ENCODE measurements at places on chromosomes 2 and 18.

DNA sequence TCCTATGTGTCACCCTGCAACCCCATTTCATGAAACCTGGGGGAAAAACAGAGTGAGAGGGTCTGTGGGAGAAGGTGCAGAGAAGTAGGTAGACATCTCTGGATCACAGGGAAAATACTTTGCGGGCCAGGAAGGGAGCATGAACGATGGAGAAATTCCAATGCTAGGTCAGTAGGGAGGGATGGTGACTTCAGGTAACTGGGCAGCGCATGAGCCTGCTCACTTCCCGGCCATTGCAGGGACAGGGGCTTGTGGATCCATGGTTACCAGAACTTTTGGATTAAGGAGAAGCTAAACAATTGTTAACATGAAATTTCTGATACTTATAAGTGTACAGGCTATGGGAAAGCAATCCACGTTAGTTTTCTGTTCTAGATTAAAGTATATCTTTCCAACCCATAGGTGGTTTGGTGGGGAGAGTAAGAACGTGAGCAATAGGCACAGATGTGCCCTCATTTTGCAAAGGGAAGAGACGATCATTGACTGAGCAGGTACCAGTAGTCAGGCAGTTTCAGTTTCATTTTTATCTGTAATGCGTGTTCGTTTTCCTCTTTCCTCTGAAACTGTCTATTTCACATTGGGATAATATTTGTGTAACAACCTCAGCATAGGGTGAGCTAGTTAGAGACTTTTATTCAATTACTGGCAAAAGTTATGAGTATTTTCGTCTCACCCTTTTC, 65.0 kb downstream of the NYAP2 start:
- DNase-seq: no peak

GRCh38 chr2:152223977-152224376, 48.4 kb upstream of the STAM2 start:
- DNase-seq: no peak

GRCh38 chr18:27723168-27723567, 453.8 kb downstream of the CDH2 start:
- DNase-seq: no peak

DNA sequence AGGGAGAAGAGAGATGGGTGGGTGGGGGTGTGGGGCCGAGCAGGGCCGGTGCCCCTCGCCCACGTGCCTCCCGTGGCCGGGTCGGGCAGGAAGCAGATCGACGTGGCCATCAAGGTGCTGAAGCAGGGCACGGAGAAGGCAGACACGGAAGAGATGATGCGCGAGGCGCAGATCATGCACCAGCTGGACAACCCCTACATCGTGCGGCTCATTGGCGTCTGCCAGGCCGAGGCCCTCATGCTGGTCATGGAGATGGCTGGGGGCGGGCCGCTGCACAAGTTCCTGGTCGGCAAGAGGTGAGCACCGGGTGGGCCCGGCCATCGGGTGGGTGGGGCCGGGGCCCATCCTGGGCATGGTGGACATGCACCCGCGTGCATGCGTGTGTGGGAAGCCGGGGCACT, 21.8 kb downstream of the ZAP70 start:
- no peak for DNase-seq

DNA sequence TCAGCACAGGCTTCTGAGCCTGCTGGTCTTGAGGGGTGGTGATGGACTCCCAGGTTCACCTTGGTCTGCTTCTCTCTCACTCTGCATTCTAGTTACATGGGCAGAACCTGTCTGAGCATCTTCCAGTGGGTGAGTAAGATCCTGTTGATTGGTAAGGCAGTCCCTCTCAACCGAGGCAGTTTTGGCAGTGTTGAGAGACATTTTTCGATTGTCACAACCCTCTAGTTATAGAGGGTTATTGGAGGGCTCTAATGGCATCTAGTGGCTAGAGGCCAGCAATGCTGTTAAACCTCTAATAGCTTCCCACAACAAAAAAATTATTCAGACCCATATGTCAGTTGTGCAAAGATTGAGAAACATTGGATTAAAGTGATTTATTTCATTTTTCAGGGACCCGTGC, 9.3 kb upstream of the MGAT5 start:
- DNase-seq: no peak

GRCh38 chr18:58515175-58515775, 113.6 kb downstream of the ALPK2 start:
- DNase-seq: no peak

GRCh38 chr2:238669581-238670080, 178.3 kb upstream of the TWIST2 start:
- DNase-seq: no peak

DNA sequence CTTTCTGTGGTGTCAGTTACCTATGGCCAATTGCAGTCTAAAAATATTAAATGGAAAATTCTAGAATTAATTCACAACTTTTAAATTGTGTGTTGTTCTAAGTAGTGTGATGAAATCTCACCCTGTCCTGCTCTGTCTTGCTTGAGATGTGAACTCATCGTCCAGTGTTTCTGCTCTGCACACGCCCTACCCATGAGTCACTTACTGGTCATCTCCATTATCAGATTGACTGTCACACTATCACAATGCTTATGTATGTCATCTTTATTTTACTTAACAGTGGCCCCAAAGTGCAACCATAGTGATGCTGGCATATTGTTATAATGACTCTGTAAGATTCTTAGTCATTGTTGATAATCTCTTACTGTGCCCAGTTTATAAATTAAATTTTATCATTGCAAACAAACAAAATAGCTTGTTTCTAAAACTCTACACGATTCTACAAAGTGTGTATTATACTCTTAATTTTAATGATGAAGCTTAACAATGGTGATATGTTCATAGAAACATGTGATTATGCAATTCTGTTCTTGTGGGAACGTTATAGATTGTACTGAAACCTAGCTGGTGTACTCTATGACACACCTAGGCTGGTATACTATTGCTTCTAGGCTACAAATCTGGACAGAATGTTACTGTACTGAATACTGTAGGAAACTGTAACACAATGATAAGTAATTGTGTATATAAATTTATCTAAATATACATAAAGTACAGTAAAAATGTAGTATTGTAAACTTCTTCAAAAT, 1086.8 kb upstream of the PIK3C3 start:
- DNase-seq: no peak

- no peak for DNase-seq
Measured at GRCh38 chr18:32899819-32900218, 127.0 kb upstream of the KLHL14 start.

DNA sequence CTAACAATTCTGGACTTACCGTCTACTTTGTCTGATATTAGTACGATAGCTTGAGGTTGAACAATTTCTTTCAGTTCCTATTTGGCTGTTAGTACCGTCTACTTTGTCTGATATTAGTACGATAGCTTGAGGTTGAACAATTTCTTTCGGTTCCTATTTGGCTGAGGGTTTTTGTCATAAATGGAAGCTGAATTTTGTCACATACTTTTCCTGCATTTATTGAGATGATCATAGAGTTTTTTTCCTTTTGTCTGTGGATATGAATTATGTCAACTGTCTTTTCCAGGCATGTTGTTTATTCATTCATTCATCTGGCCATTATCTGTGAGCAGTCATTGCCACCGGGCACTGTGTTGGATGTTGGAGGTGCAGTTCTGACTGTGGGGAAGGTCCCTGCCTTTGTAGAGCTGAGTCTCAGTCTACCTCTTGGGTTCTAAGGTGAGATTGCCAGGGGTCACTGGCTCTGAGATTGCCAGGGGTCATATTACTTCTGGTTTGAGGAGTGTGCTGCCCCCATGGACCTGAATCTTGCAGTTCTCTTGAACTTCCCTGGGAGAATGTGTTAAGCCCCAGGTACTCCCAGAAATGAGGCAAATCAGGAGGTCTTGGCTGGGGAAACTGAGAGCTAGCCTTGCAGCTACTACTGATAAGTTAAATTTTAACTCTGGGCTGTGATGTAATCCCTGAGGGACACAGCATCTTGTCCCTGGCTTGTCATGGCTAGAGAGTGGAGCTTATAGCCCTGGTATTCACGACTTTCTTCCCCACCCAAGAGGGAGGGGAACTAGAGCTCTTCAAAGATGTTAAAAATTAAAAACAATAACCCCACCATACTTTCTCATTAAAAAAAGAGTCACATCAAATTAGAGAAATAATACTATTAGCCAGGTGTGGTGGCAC, 89.1 kb upstream of the MBOAT2 start:
- DNase-seq: no peak

DNA sequence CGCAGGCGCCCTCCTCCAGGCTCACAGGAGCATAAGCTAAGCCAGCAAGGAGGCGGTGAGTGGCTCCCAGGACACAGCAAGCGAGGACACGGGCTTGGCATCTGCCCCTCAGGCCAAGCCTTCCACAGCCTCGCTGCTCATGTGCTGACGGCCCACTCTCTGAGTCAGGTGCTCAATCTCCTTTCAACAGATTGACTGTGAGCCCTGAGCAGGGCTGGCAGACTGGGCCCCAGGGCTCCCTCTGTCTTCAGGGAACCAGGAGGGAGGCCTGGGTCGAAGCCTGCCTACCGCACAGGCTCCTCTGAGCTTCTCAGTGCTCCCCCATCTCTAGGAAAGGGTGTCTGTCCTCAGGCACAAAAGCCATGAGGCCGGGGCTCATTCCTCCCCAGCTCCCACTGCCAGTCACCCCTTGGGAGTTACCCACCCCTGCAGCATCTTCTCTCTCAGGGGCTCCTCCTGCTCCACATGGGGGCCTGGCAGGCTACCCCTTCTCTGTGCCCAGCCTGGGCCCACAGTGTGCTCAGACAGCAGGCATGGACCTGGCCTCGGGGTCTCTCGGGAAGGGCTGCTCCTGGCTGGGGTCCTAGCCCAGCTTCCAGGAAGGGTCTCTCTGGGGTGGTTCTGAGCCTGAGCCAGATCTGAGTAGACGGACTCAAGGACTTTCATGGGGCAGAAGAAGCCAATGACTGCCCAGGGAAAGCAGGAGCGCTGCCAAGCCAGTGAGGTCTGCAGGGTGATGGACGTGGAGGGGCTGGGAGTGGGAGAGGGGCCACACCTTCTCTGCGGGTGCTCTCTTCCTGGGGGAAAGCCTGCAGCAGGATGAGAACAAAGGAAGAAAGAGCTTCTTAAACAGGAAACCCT, 138.0 kb upstream of the GPC1 start:
- DNase-seq: no peak

GRCh38 chr18:3726238-3726951, 276.4 kb downstream of the TGIF1 start:
- no peak for DNase-seq

GRCh38 chr2:15764683-15765011, 173.0 kb downstream of the DDX1 start:
- DNase-seq: no peak

DNA sequence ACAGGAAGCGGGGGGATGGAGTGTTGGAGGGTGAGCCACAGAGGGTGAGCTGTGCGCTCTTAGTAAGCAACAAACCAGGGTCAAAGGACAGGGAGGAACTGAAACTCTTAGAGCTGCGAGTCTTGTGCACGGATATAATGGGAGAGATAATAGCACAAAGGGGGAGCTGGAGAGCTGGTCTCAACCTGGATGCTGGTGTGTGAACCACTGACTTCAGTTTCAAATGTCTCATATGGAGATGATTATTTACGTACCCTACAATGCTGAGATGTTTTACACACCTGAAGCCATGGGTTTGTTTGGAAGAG, 35.9 kb downstream of the PTGR3 start:
- DNase-seq: no peak

DNA sequence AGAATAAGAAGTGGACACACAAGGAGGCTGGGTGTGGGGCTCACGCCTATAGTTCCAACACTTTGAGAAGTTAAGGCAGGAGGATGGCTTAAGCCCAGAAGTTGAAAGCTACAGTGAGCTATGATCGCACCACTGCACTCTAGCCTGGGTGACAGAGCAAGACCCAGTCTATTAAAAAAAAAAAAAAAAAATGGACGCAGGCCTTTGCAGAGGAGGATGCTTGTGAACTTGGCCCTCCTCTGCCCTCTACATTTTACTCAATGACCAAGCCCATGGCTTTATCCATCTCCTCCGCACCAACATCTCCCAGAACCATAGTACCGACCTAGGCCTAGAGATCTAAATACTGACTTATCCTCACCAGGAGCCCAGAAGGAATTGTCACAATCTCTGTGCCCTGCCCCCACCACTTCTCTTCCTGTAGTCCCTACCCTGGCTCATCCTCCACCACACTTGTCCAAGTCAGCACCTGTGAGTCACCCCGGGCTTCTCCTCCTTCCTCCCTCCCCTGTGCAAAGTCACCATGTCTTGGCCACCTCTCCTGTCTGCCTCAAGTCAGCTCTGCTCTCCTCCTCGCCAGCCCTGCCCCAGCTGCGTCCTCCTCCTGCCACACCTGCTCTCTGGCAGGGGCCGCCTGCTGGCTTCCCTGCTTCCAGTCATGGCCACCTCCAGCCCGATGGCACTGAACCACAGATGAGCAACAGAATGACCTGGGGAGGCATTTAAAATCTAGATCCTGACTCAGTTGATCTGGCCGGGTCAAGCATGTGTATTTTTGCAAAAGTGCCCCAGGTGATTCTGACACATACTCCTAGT, 35.8 kb upstream of the ASPRV1 start:
- no peak for DNase-seq

DNA sequence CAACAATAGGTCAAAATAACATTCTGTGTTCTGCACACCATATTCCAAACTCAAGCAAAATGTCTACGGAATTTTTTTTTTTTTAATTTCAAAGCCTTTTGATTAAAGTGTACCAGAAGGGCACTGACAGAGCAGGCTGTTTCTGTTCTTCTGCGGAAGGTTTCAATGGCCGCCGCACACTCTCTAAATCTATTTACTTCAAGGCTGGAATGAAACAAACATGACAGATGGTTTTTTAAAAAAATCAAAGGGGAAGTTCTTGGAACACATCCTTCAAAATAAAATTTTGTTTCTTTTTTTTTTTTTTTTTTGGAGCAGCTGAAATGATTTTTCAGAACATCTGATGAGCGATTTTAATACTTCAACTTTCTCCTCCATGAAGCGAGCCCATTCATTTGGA, 259.1 kb downstream of the TXNL1 start:
- DNase-seq: no peak

GRCh38 chr2:179771791-179772190, 89.6 kb downstream of the ZNF385B start:
- DNase-seq: no peak

- DNase-seq: no peak
Measured at GRCh38 chr2:39636306-39636705, 29.4 kb upstream of the TMEM178A start.

- DNase-seq: no peak
Measured at GRCh38 chr2:127640082-127641072, 5.6 kb upstream of the GPR17 start.

- DNase-seq: no peak
Measured at GRCh38 chr2:183105402-183106134, 18.7 kb upstream of the NUP35 start.

DNA sequence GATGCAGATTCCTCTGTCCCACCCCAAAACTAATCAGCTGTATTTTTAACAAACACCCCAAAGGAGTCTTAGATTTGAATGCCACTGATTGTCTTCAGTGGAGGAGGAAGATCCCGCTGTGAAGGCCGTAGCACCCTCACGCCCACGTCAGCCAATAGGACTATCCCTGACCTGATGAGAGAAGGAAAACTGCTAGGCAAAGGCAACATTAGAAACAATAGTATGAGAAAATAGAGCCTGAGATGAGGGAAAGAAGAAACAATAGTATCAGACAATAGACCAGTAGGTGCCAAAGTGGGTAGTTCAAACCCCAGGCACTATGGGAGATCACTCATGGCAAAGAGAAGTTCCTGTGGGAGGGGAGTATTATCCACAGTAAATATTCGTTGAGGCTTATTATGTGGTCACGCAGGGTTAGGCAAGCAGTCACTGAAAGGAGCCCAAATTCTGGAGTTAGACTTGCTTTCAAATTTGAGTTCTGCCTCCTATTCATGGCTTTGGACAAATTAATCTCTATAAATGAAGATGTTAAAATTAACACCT, 2.8 kb downstream of the PCBP1 start:
- no peak for DNase-seq
